ENCODE measurements at places on chromosomes 3 and 15. TPM values are rescaled to one million over a fixed set of nuclear protein-coding genes. Genes with fewer than 3 reads are reported as not detected.

UPK1B gene
- total RNA-seq: not detected

ALCAM gene
- 104 TPM for total RNA-seq

GRCh38 chr15:101675015-101675414, 22.8 kb upstream of the TM2D3 start:
- DNase-seq: peak; percentile 89

KNL1 gene
- 90.1 TPM for total RNA-seq

DNA sequence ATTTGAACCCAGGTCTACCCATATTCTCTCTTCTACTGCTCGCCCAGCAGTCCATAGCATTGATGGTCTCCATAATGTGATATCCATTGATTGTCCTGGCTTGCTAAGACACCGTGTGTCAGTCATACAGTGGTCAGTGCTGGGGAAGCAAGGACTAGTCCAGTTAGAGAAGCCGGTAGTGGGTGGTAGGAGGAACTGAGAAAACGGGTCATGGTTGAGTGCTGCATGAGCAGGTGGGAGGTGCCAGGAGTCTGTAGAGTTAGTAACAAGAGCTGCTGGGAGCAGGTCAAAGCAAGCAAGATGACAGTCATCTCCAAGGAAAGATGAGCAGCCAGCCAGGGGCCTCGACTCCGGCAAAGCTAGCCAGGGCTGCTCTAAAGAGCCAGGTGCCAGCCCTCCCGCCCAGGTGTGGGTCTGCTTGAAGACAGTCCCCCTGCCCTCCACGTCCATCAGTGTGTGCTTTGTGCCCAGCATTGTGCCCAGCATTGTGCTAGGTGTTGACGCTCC, 29.5 kb upstream of the USP3 start:
- no peak for DNase-seq

DNA sequence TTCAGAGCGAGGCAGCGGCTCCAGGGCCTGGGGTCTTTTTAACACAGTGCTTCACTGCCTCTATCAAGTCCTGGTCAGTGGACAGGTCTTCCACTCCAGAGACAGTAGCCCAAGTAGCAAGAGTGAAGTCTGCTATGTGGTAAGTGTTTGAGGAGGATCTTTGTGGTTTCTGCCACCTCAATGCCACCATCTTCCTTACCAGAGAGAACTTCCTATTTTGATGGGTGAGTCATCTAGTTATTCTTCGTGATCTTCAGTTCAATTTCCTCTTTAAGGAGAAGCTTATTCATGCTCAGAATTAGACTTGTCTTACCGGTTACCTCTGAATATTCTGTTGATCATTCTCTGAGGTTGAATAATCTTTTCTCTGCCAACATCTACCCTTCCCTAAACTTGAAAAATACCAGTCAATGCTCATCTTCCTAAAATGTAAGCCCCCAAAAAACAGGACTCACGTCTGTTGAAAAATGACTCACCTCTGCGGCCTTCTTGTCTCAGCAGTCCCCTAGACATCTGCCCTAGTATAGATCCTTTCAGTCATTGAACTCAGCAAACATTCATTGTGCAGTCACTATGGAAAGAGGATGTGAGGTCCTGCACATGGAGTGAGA, 32.2 kb upstream of the BCL6 start:
- DNase-seq: peak; percentile 80

GRCh38 chr3:49199900-49200281, 28.5 kb downstream of the KLHDC8B start:
- no peak for DNase-seq

OR5K2 gene
- total RNA-seq: not detected

- DNase-seq: no peak
Observed at GRCh38 chr3:2261747-2262146, 163.1 kb downstream of the CNTN4 start.

DNA sequence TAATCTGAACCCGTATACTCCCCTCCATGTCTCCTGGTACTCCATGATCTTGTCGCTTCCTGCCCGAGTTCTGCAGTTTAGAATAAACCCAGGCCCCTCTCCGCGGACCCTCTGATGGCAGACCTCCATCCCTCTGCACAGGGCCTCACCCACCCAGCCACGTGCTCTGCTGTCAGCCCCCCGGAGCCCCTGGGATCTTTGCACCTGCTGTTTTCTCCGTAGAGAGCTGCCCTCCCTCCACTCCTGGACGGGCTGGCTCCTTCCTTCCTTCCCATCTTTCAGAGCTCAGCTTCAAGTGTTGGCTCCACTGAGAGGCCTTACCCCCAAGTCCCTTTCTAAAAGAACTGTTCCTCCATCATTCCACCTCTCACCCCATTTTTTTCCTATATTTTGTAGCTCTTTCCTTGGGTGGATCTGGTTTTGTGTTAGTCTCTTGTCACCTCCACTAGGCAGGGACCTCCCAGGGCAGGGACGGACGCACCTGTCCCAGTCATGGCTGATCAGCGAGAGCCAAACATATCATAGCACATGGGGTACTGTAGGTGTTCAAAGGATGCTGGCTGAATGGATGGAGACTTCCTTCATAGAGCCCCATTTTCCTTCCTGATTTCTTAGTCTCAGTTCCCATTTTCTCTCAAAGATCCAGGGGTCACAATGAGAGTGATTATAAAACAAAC, 106.6 kb downstream of the VGLL4 start:
- DNase-seq: no peak

- peak; percentile 2 for DNase-seq
Observed at GRCh38 chr15:20106026-20106425, 435.6 kb downstream of the GOLGA6L6 start.

- peak; percentile 79 for DNase-seq
Observed at GRCh38 chr3:71495708-71496472, 87.6 kb downstream of the FOXP1 start.

- no peak for DNase-seq
Observed at GRCh38 chr15:69732133-69732532, 279.5 kb downstream of the RPLP1 start.
